ENCODE measurements at places on chromosomes 4 and X.

GRCh38 chrX:64206556-64207162 lies 1.2 kb upstream of the AMER1 start:
- no peak for DNase-seq

- no peak for DNase-seq
These were observed 64.9 kb downstream of the SORCS2 start for GRCh38 chr4:7256984-7257810.

DNA sequence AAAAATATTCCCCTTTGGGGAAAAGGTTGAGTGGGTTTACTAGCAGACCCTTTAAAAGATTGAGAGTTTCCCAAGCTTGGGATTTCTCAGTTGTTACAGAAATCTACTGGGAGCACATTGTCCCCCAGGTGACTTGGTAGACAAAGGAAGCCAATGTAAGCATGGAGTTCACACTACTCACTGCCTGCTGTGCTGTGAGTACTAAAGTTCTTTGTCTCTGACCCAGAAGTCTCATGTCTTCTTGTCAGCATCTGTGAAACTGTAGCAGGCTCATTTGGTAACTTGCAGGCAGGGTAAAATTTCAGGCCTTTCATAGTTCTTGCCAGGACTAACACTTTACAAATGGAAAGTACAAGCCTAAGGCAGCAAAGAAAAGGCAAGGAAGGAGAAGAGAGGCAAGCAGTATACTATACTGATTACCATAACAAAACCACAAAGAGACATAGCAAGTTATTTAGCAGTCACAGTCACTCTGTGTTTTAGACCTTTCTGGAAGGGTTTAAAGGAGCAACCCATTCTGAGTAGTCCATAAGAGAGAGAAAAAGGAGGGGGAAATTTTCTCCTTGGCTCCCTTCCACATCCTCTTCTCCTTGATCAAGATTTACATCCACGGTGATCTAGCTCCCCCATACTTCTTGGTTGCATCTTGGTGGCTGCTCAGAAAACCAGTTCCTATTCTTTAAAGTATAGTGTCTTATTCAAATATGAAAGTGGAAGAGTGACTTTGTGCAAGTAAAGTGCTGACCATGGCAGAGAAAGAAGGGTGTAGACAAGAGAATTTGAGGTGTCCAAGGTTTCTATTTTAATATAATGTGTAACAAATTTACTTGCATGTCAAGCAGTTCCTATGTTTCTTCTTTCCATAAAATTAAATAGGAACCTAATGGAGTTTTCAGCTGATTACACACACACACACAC lies 160.0 kb upstream of the PDE5A start:
- no peak for DNase-seq

GRCh38 chr4:54585321-54586000 lies 72.3 kb upstream of the KIT start:
- DNase-seq: no peak

- DNase-seq: no peak
These were observed 181.2 kb downstream of the GBA3 start for GRCh38 chr4:22873899-22874298.

- no peak for DNase-seq
These were observed 15.6 kb upstream of the LAP3 start for GRCh38 chr4:17561195-17561909.

DNA sequence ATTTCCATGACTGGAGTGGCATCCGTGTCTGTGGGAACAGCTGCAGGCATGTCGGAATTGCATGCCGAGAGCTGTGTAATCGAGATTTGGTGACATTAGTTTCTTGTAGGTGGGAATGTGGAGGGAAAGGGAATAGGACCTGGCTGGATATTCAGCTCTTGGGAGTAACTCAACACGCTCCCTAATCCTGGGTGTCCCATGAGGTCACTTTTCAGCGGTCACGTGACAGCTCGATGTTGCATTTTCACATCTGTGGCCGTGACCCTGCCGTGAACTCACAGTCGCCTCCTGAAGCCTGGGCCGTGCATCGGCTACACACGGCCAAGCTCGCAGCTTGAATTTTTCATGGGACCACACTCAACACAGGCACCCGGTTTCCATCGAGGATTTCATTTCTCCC lies 25.8 kb upstream of the PSAPL1 start:
- DNase-seq: no peak

- no peak for DNase-seq
These were observed 118.4 kb upstream of the WDR17 start for GRCh38 chr4:175947117-175947722.

GRCh38 chrX:49186125-49187027 lies at the start of gene PRICKLE3:
Gene PRICKLE3 (minus strand): TSS chrX:49186373. CDS start chrX:49186297, 76 bp downstream.
- DNase-seq: peak; percentile 44

- no peak for DNase-seq
These were observed 41.5 kb downstream of the TNIP3 start for GRCh38 chr4:121122661-121123060.

DNA sequence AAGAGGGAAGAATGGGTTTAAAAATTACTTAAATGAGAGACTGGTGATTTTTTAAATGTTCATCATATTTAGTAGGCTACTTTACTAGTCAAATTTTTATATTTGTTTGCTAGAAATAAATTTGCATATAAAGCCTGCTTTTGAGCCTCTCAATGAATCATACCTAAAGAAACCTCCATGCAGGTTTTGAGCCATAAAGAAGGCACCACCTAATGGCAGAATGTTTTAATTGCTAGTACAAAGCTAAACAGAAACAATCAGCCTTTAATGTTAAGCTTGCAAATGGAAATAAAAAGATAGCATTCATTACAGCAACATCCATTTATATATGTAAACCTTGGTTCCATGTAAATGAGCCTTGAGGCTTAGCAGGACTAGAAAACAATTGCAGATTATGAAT lies 989.7 kb downstream of the CCSER1 start:
- DNase-seq: peak; percentile 44

GRCh38 chr4:85722807-85723206 lies 247.9 kb downstream of the ARHGAP24 start:
- no peak for DNase-seq

DNA sequence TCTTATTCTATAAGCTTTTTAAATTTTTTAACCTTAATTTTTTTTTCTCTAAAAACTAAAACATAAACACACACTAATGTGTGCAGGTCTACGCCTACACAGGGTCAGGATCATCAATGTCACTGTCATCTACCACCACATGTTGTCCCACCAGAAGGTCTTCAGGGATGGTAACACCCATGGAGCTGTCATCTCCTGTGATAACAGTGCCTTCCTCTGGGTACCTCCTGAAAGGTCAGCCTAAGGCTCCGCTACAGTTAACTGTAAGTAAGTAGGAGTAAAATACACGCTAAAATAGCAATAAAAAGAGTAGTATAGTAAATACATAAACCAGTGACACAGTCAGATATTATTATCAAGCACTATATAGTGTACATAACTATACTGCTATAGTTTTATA lies 45.9 kb upstream of the GPRIN3 start:
- no peak for DNase-seq

DNA sequence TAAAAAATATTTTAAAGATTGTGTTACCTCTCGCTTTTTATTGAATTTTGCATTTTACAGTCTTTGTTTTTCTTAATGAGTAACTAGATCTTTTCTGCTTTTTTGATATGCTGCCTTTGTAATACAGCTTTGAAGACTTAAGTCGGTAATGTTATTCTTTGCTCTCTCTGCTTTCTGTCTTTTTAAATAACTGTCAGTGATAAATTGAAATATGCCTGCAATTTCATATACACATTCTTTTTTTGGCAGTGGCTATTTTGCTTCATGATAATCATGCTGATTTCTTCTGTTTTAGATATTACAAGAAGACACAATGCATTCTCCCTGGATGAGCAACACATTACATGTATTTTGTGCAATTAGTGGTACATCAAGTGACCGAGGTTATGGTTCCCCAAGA lies 42.0 kb upstream of the IL13RA1 start:
- DNase-seq: no peak

GRCh38 chr4:185112104-185112503 lies 31.0 kb upstream of the SLC25A4 start:
- DNase-seq: no peak

- no peak for DNase-seq
These were observed 2440.0 kb downstream of the PCDH7 start for GRCh38 chr4:33160126-33160525.

DNA sequence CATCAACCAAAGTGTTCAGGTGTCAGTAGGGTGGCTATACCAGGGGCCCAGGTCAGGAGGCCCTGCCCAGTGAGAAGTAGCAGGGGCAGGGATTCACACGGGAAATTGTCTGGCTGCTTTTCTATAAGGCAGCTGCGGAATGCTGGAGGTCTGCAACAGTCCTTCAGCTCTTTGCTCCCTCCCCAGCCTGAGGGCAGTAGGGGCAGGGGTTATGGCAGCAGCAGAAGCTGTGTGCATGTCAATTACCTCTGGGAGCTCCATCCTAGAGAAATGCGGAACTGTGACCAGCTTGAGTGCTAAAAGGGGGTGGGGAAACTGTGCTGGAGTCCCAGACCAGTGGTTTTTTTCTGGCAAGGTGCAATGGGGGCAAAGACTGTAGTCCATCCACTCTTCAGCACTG lies 810.4 kb downstream of the PCDH7 start:
- no peak for DNase-seq

DNA sequence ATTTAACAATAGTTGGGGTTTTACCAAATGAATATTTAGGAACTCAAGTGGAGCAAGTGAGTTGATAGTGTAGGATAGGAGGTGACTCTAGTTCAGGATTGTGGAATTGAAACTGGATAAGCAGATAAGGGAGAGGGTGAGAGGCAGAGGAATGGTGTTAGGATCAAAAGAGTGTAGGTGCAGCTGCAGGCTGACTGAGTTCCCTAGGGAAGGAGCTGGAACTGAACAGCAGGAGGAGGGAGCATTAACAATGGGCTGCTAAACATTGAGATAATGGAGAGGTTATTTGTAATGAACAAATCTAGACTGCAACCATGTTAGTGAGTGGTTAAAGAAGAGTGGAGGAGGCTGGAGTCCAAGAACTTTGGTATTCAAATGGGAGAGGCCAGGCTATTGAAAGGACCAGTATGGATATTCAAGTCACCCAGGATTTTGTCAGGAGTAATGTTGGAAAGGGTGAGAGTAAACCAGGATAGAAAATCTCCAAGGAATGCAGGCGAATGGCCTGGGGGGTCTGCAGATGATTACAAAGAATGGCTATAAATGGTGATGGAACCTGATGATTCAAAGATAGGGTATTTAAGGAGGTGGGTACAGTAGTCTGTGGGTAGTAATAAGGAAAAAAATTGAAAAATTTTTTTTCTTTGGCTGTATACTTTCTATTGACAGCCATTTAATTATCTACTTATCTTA lies 497.1 kb upstream of the TENM3 start:
- DNase-seq: no peak

DNA sequence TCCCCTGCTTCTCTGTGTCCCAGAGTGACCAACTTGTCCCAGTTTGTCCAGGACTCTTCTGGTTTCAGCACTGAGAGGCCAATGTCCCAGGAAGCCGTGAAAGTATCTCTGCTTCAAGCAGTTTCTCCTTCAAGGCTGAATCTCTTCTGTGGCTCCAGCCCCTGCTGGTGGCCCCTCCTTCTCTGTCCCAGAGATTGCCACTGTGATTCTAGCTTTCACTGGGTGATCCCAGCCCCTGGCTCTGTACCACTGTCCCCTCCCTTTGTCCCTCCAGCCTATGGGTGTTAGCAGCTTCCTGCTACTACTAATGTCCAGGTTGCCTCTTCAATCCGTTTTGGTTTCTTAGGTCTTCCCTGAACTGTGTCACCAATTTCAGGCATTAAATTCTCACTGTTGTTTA lies 70.5 kb downstream of the SOX3 start:
- DNase-seq: no peak

DNA sequence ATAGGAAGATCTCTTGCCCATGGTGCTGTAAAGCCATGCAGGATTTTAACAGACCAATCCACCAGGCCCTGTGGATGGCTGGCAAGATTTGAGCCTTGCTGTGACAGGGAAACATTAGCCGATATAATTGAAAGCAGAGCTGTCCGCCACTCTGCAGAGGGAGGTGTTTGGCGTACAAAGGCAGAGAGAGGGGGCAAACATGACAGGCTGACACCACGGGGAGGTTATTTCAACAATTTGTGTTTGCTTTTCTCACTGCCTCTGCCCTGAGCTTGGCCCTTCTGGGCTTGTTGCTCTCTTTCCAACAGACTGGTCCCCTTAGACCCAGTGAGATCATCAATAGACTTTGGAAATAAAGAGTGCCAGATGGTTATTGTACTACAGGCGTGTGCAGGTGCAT lies 59.4 kb downstream of the CLNK start:
- DNase-seq: no peak

DNA sequence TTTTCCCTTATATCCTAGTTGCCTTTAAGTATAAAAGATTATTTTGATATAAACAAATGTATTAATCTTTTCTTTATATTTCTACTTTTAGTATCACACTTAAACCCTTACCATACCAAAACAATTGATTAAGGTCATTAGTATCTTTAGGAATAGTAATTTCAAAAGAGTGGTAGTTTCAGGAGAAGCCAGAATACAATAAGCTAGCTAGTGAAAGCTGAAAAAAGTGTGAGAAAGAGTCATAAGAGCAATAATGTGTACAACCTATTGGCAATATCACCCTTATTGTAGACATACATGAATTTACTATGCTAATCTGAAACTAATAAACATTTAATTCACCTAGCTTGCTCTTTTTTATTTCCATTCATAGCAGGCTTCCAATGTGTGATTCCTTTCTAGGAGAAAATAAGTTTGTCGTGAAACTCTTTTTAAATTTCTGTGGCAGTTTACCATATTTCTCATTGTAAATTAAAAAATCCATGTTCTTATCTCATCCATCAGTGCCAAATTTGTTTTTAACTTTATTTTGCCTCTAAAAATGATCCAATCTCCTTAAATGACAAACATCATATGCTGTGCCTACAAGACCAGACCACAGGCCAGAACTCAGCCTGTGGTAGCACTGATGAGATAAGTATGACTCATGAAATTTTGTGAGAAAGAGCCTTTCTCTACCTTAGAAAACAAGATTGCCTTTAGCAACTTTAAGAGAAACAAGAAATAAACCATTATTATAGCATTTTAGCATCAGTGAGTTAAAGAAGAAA lies 8.1 kb downstream of the NEK1 start:
- DNase-seq: no peak

DNA sequence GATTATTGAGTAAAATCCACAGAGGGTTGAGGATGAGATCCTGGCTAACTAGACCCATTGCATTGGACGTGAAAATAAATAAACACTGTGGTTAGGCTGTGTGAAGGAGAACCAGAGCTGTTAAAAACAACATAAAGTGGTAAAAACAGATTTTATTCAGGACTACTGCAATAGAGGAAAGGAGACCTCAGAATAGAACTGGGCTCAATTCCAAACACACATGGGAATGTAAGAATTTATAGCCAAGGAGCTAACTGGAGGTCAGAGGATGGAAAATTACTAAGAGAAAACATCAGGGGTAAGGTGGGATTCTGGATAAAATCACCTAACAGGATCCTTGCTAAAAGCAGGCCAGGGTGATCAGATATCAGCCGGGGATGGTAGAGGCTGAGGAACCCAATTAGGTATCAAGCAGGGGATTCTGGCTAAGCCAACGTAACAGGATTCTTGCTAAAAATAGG lies 112.4 kb downstream of the RNF150 start:
- no peak for DNase-seq

- DNase-seq: no peak
These were observed 101.7 kb upstream of the KIT start for GRCh38 chr4:54556051-54556450.
